Activated T-cell treated with anti-CD3 and anti-CD28 coated beads for 1 hour (primary cell): ENCODE measurements at places on chromosomes 11 and 22.

DNA sequence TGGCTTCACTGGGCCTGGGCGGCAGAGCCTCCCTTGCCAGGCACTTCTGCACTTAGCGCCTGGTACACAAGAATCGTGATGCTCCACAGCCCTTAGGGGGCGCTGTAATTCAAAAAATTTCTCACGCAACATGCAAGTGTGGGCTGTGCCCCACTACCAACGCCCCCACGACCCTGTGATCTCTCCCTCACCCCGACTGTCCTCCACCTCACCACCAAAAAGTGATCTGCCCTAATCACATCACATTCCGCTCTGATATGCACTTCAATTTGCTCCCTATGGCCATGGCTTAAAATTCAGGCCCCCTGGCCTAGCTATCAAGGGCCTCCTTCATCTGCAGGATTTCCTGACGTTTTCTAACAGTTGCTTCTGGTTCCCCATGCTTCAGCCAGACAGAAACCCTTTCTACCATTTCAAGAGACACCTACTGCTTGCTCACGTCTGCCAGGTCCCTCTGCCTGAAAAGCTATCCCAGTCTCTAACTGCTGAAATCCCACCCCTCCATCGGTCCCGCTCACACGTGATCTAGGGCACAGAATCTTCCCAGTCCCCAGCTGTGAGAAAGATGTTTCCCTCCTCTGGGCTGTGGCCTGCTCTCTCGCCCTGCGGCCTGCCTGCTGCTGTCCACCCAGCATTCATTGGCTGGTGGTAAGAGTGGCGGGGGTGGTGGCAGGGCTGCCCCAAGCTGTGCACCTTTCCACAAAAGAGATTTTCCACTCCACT is 27.9 kb upstream of the LRRC32 start:
- DNase-seq, result no peak

GRCh38 chr11:122593473-122594420 is 61.8 kb upstream of the UBASH3B start:
- no peak for DNase-seq

GRCh38 chr11:27293515-27294417 is 69.2 kb downstream of the CCDC34 start:
- DNase-seq, result no peak

GRCh38 chr11:117287668-117288067 is 3.5 kb upstream of the BACE1-AS start:
- no peak for DNase-seq

DNA sequence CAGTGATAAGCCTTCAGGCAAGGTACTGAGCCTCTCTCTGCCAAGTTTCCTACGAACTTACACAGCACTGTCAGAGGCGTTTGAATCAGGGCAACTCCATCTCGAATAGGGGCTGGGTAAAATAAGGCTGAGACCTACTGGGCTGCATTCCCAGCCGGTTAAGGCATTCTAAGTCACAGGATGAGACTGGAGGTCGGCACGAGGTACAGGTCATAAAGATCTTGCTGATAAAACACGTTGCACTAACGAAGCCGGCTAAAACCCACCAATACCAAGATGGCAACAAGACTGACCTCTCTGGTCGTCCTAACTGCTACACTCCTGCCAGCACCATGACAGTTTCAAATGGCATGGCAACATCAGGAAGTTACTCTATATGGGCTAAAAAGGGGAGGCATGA is 20.4 kb upstream of the POGLUT3 start:
- DNase-seq, result no peak

GRCh38 chr11:34647532-34647931 is 26.6 kb downstream of the EHF start:
- no peak for DNase-seq

DNA sequence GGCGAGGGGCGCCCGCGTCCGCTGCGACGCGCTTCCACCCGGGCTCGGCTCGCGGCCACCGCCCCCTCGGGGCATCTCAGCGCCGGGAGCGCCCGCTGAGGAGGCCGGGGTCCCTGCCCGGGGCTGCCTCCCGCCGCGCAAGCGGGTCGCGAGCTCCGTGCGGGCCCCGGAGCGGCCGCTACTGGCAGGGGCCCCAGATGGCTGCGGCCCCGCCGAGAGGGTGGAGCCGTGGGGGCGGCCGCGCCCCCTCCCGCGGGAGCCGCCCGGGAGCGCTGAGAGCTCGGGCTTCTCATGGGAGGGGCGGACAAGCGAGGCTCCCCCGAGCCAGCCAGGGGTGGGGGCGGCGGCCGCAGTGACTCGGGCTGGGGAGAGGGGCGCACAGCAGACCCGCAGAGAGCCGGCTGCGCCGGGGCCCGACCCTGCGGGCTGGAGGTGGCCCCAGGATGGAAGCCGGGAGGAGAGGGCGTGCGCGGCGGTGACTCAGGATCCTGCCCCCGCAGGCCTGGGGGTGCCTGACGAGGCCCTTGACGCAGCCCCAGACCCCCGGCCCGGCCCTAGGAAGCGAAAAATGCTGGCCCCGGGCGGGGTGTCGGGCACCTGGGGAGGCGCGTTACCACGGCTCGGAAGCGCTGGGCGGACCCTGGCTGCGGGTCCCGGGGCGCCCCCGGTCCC is 603 bp upstream of the ZFTA start:
- no peak for DNase-seq

DNA sequence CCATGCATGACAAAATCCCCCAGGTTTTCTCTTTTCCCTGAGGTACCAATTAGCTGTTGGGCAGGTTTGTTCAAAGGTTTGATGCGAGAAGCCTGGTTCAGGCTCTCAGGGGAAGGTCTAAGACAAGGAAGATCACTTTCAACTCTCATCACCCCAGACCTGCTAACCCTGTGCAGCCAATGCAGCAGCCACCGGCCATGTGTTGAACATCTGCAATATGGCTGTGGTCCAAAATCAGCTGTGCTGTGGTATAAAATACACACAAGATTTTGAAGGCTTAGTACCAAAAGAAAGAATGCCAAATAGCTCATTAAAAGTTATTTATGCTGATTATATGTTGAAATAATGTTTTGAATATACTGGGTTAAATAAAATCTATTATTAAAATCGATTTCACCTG is 58.5 kb downstream of the SMCO4 start:
- no peak for DNase-seq

DNA sequence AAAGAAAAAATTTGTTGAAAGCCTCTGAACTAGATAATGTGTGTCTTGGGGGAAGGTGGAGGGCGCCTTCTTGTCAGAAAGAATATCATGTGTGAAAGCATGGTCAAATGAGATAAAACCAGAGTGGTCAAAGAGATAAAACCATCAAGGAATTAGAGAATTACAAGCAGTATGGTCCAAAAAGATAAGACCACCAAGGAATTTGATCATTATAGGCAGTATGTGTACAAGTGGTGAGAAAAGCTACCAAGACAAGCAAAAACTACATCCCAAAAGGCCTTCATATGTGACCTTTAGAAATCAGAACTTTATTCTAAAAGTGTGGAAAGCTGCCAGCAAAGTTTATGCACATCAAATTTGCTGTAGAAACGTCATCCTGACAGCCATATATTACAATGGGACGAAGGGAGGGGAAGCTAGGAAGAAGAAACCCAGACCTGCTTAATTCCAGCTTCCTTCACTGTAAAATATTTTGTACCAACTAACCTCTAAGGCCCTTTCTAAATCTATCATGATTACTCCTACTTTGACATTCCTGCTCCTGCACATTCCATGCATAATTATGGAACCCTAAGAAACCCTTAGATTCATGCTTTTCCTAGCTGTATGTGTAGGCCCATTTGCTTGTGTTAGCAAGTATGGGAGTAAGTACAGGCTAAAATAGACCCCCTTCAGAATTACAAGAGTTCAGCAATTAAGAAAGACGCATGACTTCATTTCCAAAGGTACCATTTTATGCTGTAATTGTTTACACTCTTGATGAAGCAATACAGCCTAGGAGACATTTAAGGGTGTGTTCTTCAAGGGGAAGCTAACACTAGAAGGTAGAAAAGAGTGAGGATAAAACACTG is 51.6 kb downstream of the LGR4 start:
- DNase-seq, result no peak

- no peak for DNase-seq
Observed at GRCh38 chr11:6196396-6196795, 2.6 kb upstream of the OR52W1 start.

DNA sequence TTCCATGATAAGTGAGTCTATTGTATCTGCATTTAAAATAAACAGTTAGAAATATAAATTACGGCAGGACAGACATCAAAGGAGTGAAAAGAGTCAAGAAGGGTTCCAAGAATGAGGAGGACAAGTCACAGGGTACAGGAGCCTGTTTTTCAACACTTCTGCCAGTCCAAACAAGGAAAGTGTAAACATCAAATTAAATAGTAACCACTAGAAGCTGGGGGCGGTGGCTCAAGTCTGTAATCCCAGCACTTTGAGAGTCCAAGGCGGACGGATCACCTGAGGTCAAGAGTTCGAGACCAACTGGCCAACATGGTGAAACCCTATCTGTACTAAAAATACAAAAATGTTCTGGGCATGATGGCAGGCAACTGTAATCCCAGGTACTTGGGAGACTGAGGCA is 219.6 kb downstream of the LUZP2 start:
- DNase-seq, result no peak

DNA sequence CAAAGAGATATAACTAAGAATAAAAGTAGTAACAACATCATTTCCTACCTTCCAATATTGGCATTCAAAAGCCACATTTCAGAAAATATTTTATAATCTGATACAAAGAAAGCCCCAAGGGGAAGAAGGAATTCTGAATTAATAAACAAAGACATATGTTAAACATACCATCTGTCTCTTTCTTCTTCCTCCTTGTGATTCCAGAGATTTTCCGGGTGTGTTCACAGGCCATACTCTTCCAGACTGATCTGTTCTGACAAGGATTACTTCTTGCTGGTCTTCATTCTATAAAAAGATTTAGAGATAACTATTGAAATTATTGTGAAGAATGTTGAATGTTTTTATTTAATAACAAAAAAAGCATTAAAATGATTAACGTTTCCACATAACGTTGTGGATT is 65.0 kb downstream of the CWF19L2 start:
- DNase-seq, result no peak

DNA sequence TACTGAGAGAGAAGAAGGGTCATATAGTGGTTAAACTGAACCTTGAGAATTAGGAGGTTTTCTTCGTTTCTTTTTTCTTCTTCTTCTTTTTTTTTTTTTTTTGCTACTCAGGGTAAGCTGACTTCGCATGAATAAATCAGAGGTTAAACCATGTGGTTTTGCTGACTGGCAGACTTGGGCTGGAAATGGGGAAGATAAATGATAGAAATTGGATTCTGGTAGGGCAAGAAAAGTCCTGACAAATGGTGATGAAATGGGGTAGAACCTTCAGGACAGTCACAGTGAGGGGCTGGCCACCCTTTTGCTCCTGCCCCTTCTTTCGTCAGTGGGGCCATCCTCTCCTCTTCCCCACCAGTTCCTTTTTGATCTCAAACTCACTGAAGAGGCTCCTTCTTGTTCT is 1.6 kb upstream of the SWAP70 start:
- no peak for DNase-seq

DNA sequence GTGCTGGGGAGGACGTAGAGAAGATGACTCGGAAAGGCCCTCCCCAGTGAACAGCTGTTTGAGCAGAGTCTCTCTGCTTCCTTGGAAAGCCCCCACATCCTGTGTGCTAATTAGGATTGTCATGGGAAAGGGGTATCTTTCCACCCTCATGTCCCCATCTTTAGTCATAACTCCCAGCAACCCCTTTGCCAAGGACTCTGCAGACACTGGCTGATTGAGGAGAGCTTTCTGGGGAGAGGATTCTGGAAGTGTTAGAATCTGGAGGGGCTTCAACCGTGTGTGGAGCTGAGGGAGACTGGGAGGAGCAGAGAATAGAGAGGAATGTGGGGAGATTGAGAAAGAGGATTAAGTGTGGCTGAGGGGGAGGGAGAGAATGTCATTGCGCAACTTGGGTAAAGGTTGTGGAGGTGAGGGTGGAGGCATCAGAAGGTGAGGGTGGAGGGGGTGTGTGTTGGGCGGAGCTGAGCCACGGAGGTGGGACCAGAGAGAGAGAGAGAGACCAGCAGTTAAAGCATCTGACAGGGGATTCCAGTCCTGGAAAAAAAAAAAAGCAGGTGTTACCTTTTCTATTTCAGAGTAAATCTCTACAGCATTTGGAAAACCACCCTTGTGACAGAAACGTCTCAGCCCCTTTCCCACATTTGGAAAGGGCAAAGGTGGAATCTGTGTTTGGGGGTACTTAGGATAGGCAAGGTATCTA is 2.2 kb downstream of the DTX4 start:
- DNase-seq, result no peak

DNA sequence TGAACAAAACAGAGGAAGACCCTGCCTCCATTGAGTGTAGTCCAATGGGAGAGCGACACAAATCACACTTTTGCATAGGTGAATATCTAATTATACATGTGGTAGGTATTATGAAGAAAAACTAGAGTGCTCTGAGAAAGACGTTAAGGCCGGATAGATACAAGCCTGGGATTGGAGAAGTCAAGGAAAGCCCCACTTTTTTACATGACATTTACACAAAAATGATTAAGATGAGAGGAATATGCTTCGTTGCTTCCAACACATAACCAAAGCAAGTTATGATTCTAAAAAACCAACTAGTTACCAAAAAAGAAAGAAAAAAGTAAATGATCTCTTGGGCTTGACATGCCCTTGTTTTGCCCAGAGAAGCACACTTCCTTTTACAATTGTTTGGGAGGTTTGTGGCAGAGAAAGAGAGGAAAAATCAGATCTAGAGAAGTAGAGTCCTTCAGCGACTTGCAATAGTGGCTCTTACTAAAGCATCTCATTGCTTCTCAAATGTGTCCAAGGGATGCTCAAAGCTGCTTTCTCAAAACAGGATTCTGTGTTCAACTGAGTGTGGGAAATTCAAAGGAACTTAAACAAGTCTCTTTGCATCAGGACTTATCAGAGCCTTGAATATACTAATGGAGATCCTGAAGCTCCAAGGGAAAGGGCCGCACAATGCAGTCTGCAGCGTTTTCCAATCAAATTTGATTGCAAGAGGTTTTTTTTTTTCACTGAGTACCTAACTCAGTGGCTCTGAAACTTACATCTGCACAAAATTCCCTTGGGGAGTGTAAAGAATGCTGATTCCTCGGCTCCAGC is 38.8 kb downstream of the FLI1 start:
- DNase-seq, result no peak

DNA sequence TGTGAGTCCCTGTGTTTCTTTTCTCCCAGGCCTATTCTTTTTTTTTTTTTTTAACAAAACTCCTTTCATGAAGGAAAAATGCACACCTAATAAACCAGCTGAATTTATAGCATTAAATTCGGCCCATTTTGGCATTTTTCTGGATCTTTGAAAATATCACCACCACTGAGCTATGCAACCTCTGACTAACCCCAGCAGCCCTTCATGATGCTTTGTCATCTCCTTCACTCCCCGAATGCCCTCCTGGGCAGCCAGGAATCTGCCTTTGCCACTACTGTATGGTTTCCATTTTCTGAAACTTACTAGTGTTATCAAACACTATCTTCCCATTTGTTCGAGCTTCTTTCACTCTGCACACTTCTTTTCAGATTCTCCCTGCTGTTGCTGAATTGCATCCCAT is 97.9 kb downstream of the ZNF280B start:
- no peak for DNase-seq

DNA sequence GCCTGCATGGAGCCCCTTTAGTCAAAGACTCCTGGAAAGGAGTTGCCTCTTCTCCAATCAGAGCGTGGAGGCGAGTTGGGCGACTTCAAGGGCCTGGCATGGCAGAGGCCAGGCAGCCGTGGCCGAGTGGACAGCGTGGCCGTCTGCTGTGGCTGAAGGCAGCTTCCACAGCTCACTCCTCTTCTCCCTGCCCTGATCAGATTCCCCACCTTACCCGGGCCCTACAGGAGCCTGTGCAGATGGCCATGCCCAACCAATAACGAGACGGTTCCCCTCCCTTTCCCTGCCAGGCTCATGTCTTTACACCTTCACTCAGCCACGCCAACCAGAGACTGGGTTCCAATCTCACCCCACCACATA is 20.0 kb upstream of the SLC22A12 start:
- no peak for DNase-seq
